ENCODE measurements at places on chromosomes 1 and 21.

DNA sequence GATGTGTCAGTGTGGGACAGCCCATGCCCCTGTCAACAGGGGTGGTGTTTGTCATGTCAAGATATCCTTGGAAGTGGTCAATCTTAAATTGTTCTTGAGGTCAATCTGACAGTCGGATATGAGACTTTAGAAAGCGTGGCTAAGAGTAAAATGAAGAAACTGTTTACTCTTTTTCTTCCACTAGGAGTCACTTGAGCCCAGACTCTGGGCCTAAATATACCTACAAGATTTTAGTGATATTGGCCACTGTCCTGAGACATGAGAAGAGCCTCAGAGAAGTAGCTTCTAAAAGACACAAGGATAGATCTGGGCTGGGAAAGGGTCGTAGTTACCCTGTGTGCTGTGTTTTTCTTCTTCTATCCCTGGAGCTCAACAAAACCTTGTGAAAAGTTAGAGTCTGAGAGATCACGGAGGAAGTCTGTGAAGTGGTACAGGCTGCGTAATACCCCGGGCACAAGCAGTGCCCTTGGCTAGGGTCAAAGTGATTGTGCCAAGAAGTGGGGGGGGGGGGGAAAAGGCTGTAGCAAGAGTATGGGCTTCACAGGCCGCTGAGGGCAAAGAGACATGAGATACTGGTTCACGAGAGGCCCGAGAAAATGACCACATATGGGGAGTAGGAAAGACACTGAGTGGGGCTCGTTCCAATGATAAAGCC, 355.2 kb upstream of the GREM2 start:
- no peak for DNase-seq

DNA sequence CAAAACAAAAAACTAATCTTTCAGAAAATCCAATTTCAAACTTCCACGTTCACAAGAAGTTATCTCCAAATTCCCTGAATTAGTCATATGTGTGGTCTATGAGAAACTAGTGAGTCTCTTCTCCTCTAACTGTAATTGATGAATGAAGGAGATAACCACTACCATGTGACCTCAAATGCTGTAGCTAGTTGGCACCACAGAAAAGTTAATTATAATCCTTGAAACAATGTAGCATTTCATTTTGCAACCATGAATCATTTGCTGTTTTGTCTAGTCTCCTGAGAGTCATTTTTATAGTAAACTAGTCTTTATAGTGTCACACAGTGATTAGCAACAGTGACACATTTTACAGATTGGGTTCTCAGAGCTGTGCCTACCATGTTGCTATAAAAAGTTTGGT, 287.5 kb downstream of the LRRIQ3 start:
- no peak for DNase-seq

- DNase-seq = no peak
Measured at GRCh38 chr1:91682882-91683597, 182.4 kb downstream of the CDC7 start.

- DNase-seq = no peak
Measured at GRCh38 chr1:111977378-111977777, 12.1 kb downstream of the KCND3 start.

GRCh38 chr1:1582585-1583346, 8.1 kb upstream of the SSU72 start:
- no peak for DNase-seq

DNA sequence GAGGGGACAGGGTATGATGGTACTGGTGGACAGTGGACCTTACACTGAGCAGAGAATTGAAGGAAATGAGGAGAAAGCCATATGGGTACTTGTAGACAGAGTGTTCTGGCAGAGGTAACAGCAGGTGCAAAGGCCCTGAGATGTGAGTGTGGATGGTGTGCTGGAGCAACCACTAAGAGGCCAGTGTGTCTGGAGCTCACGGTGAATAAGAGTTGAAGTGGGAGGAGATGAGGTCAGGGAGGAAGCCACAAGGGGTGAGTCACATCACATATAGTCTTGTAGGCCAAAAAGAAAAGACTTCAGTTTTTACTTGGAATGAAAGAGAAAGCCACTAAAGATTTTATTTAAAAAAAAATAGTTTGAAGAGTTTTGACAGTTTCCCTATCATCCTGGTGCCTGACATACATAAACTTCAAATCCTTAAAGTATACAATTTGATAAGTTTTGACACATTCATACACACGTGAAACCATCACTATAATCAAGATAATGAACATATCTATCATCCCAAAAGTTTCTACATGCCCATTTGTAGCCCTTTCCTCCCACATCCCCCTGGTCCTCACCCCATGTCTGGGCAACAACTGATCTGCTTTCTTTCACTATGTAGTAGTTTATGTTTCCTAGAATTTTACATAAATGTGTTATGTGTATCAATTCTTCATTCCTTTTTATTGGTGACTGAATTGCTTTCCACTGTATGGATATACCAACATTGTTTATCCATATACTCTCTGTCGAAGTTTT, 148.4 kb downstream of the GPATCH2 start:
- DNase-seq = no peak

GRCh38 chr1:165644064-165644735, 13.2 kb downstream of the MGST3 start:
- DNase-seq = no peak

DNA sequence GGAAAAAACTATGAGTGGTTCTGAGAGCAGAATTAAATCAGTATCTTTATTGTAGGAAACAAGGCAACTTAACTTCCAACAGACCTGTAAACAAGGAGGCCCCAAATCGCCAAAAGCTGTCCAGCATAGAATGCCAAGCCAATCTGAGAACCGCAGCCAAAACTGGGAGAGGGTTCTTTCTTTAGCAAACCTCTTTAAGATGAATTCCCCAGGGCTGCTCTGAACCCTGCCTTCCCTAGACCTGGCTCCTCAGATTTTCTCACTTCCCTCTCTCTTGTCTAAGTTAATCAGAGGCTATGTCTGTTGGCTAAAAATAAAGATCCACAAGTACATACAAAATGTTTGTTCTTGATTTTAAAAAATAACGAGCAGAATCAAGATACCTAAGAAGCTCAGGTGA, 141.4 kb downstream of the SMYD3 start:
- DNase-seq = no peak

DNA sequence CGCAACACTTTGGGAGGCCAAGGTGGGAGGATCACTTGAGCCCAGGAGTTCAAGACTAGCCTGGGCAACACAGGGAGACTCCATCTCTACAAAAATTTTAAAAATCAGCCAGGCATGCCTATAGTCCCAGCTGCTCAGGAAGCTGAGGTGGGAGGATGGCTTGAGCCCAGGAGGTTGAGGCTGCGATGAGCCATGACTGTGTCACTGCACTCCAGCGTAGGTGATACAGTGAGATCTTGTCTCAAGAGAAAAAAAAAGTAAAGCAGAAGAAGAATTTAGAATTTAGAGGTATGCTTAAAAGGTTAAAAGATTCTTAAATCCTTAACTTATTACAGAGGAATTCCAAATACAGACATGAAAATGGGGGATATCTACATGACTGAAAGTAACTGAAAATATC, 79.5 kb downstream of the SMYD3 start:
- DNase-seq = no peak

DNA sequence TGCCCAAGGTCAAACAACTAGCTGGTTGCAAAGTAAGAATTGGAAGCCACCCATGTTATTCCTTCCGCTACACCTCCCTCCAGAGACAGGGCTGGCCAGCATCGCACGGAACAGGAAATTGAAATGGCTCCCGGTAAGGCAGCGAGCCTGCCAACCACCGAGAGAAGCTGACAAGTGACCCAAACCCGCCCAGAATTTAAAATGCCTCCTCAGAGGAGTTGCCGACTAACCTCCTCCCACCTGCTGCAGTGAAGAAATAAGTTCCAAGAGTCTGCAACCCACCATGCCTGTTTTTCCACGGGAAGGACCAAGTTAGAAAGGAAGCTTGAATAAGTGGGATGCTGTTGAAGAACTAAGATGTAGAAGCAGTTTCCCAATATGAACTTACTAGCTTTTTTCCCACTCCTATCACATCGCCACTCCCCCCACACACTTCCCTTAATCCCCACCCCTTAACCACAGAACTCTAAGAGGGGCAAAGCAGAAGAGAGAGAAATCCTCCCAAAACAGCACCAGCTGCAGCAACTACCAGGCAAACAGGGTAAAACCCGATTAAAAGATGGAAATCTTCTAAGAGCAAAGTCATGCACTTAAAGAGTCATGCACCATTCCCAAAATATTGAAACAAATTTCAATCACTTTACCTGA, 78.6 kb downstream of the TIAM1 start:
- DNase-seq = no peak

- DNase-seq = no peak
Measured at GRCh38 chr1:10210841-10211804, 753 bp downstream of the KIF1B start.
